ENCODE measurements at places on chromosomes 11 and 22. TPM values are rescaled to one million over a fixed set of nuclear protein-coding genes. Genes with fewer than 3 reads are reported as not detected.

Gene CPT1B
- total RNA-seq, result 18.4 TPM

Gene GLYAT
- not detected for total RNA-seq

Gene DEAF1
- 105 TPM for total RNA-seq

Gene DDT
- 137 TPM for total RNA-seq

Gene BMAL1
- total RNA-seq, result 9.3 TPM

Gene OR5B21
- not detected for total RNA-seq

Gene ZC3H12C
- 13.5 TPM for total RNA-seq

Gene MISFA
- 5.0 TPM for total RNA-seq

Gene EXT2
- total RNA-seq, result 57.5 TPM

Gene GRAP2
- 0.54 TPM for total RNA-seq

Gene APOBEC3B
- total RNA-seq, result 15.6 TPM

Gene PDGFB
- total RNA-seq, result 78.0 TPM

Gene OTOG
- total RNA-seq, result not detected

Gene PTPN5
- not detected for total RNA-seq

Gene APOA1
- total RNA-seq, result 1.7 TPM

Gene POTEH
- total RNA-seq, result not detected

Gene SPI1
- total RNA-seq, result 0.31 TPM

Gene TEX54
- total RNA-seq, result not detected

Gene CYP2D6
- 2.7 TPM for total RNA-seq

Gene SLC25A1
- 162 TPM for total RNA-seq

Gene FOSL1
- 186 TPM for total RNA-seq

Gene H19
- total RNA-seq, result 1,268 TPM

Gene MS4A5
- not detected for total RNA-seq

Gene MAPK12
- 74.6 TPM for total RNA-seq

Gene WNT11
- 1.1 TPM for total RNA-seq

Gene HBD
- total RNA-seq, result not detected

Gene CFAP68
- total RNA-seq, result 16.6 TPM

Gene TYR
- not detected for total RNA-seq

Gene MPPED2
- not detected for total RNA-seq

Gene BEST1
- total RNA-seq, result 0.13 TPM

Gene SMIM35
- total RNA-seq, result not detected

Gene SHISAL1
- total RNA-seq, result 1.2 TPM

Gene AQP11
- total RNA-seq, result 2.3 TPM

Gene KCNJ4
- total RNA-seq, result 0.18 TPM

Gene OR10S1
- not detected for total RNA-seq

Gene TSPAN32
- total RNA-seq, result not detected

Gene POU2AF3
- 0.64 TPM for total RNA-seq

Gene GALNT18
- 8.6 TPM for total RNA-seq

Gene SLN
- not detected for total RNA-seq

Gene POU2AF2
- not detected for total RNA-seq

Gene CECR2
- total RNA-seq, result 3.6 TPM

Gene DEPDC7
- 7.5 TPM for total RNA-seq

Gene GVQW3
- total RNA-seq, result 3.2 TPM

Gene TEX12
- 0.23 TPM for total RNA-seq

Gene FGF4
- total RNA-seq, result not detected

Gene DRD4
- total RNA-seq, result 0.95 TPM

Gene SPDYC
- not detected for total RNA-seq

Gene ANGPTL5
- total RNA-seq, result not detected

Gene KRTAP5-11
- not detected for total RNA-seq

Gene PYGM
- total RNA-seq, result 0.39 TPM

Gene DDI1
- not detected for total RNA-seq

Gene SLCO2B1
- total RNA-seq, result 0.77 TPM

Gene LDHAL6A
- total RNA-seq, result not detected

Gene BTBD18
- not detected for total RNA-seq

Gene CRYAB
- 0.59 TPM for total RNA-seq

Gene PNPLA5
- total RNA-seq, result not detected

Gene C22orf42
- total RNA-seq, result not detected

Gene CEND1
- total RNA-seq, result 15.9 TPM

Gene KRTAP5-10
- not detected for total RNA-seq
